ENCODE measurements at places on chromosomes 7 and 10. TPM values are rescaled to one million over a fixed set of nuclear protein-coding genes. Genes with fewer than 3 reads are reported as not detected.

DNA sequence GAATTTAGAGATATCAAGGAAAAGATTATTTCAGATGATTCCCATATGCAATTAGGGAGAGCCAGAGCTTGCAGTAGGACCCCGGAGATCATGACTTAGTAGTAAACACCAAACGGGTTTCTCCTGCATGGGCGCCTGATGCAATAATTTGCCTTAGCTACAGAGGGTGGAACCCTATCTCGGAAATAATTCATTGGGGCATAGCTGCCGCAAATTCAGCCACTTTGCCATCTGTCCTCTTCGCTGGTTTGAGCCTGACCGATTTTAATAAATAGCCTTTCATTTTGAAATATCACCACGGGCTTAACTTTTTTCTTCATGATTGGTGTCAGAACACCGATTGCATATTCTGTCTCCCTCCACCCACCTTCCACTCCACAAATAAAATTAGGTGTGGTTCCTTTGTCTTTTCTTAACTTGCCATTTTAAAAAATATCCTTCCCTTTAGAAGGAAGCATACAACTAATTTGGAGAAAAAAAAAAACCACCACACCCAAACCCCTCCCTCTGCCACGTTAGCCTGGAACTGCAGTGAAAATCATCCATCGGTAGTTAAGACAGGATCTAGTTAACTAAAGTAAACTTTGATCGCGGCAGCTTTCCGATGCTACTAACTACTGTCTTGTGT is 1.4 kb downstream of the GARS1 start:
- peak overlapping the region; percentile 72 for H3K4me3 ChIP-seq
- DNase-seq: peak; percentile 32
- peak overlapping the region; percentile 99 for H3K27ac ChIP-seq
- H3K36me3 ChIP-seq: peaks cover 28% of the 10 kb centered on the region
- H3K27me3 ChIP-seq: no peaks in the 10 kb centered on the region

GRCh38 chr7:101124376-101125056 is 2.4 kb upstream of the SERPINE1 start:
- H3K27me3 ChIP-seq: no peaks in the 10 kb centered on the region
- peak overlapping the region; percentile 98 for H3K27ac ChIP-seq
- peaks cover 68% of the 10 kb centered on the region for H3K4me1 ChIP-seq

DNA sequence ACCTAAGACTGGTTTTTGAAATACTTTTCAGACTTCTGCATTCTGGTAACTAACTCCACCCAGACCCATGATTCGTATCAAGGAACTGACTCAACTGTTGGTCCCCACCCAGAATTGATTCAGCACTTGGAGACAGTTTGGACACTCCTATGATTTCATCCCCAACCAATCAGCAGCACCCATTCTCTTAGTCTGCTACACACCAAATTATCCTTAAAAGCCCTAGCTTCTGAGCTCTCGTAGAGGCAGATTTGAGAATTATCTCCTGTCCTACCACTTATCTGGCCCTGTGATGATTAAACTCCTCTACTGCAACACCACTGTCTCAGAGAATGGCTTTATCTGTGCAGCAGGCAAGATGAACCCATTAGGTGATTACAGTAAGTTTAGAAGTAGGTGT is 7.7 kb upstream of the GSTO1 start:
- DNase-seq: no peak
- H3K27me3 ChIP-seq: no peaks in the 10 kb centered on the region
- no peaks in the 10 kb centered on the region for H3K36me3 ChIP-seq
- H3K4me3 ChIP-seq: no peak overlapping the region
- no peaks in the 10 kb centered on the region for H3K4me1 ChIP-seq

DNA sequence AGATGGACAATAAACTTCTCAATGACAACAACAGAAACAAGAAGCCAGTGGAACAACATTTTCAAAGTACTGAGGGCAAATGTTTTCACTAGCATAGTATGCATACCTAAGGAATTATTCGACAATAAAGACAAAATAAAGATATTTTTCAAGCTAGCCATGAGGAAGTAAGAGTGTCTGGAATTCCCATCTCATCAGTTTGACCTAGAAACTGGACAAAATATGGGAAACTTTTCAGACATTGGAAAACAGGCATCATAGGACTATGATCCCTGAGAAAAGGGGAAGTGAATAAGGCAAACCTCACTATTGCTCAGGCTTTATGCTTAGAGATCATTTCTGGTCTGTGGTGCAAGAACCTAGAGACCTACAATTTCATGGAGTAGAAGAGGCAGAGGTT is 86.3 kb downstream of the OAT start:
- H3K4me3 ChIP-seq: no peak overlapping the region
- H3K36me3 ChIP-seq: no peaks in the 10 kb centered on the region
- H3K27me3 ChIP-seq: peaks cover 9% of the 10 kb centered on the region
- no peak for DNase-seq
- no peak overlapping the region for H3K27ac ChIP-seq
- no peaks in the 10 kb centered on the region for H3K4me1 ChIP-seq

Gene CPED1
- total RNA-seq: 0.39 TPM

DNA sequence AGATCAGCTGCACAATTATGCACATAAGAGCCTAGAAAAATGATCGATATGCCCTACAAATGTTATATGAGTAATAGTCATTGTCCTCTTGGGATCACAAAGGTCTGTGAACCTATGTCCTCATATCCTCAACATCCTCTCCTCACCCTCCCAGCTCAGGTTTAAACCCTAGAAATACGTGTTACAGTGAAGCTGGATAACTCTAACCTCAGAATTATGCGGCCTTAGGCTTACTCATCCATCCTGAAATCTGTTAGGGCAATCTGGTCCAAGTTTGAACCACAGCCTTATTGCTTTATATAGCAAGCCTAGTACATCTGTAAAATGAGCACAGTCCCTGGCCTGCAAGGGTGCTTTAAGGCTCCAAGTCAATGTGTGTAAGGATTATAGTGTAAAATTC is 84.2 kb upstream of the FRMD4A start:
- H3K4me3 ChIP-seq: no peak overlapping the region
- DNase-seq: no peak
- no peak overlapping the region for H3K27ac ChIP-seq

DNA sequence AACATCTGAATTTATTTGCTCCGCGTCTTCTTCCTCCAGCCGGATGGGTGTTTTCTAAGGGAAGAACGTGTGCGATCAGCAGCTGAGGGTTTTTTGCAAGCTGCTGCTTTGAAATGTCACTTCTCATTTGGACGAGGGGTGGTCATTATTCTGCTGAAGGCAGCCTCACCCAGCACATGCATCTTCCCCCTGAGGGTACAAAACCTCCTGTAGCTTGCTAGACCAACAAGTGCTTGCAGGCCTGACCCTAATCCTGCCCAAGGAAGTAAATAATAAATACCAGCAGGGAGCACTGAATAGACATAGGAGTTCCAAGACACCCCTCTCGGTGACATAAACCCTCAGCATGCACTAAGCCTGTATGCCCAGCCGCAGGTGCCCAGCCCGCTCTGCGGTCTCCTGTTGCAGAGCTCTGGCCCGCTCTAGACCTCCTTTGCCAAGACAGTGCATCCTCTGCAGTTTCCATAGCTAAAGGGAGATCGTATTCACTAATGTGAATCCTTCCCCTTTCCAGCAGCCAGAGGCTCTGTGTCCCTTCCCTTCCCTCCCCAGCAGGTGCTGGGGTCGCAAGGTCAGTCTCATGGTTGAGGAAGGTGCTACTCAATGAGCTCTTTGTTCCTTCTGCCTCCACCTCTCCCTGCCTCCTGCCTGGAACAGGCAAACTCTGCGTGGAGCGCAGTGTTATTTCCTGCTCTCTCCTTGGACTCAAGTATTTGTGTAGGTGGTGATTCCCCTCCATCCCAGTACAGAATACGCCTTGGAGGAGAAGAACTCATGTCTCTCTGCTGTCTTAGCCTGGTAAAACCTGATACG is 36.6 kb downstream of the SBDS start:
- no peak overlapping the region for H3K4me3 ChIP-seq
- H3K36me3 ChIP-seq: peaks cover 4% of the 10 kb centered on the region
- no peaks in the 10 kb centered on the region for H3K4me1 ChIP-seq
- no peaks in the 10 kb centered on the region for H3K27me3 ChIP-seq
- H3K27ac ChIP-seq: no peak overlapping the region

- H3K27ac ChIP-seq: no peak overlapping the region
- H3K4me1 ChIP-seq: no peaks in the 10 kb centered on the region
- DNase-seq: no peak
- H3K27me3 ChIP-seq: no peaks in the 10 kb centered on the region
- H3K36me3 ChIP-seq: no peaks in the 10 kb centered on the region
- H3K4me3 ChIP-seq: no peak overlapping the region
Observed at GRCh38 chr10:191703-192518, 56.7 kb downstream of the ZMYND11 start.

DNA sequence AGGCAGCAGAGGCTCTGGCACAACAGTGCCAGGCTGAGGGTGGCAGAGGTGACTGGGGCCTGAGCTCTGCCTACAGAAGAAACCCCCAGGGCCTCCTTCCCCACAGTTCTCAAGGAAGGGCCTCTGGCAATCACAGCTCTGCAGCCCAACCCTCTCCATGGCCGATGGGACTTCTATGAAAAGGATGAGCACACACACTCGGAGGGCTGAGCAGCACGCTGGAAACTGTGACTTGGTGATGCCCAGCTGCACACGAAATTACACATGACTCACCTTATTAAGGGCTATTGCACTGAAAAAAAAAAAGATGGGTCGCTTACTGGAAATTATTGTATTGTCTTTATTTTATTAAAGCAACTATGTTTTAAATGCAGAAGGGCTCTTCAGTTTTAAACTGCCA is 42.9 kb upstream of the LRRC18 start:
- H3K4me3 ChIP-seq: no peak overlapping the region
- H3K4me1 ChIP-seq: no peaks in the 10 kb centered on the region
- no peak for DNase-seq
- H3K27ac ChIP-seq: no peak overlapping the region
- H3K36me3 ChIP-seq: no peaks in the 10 kb centered on the region

DNA sequence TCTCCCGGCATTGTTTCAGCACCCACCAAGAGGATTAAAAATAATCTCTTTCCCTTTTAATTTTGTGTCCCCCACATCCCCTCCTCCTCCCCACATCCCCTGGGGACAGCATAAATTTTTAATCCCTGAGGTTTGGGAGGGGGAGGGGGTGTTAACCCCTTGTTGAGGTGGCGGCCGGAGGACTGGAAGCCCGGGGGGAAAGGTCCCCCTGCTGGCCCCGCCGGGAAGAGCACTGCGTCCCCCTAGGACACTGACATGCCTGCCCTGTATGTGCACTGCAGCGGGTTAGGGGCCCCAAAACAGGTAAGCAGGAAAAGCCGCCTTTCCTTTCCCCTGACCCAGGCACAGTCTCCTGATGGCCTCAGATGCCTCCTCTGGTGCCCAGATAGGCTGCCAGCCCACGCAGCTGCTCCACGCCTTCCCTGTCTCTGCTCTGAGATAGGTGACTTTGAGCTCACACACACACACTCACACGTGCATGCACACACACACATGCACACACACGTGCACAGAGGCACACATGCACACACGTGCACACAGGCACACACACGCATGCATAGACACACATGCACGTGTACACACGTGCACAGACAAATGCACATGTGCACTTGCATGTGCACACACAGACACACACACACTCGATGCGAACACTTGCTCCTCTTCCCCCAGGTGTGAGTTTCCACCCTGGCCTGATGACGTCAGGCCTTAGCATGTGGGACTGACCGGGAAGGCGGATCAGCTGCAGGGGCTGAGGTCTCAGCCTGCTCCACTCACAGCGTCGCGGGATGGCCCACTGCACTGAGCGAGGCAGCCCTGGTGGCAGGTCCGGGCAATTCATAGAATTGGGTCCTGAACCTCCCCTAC is 12.3 kb downstream of the CNPY1 start:
- H3K27ac ChIP-seq: no peak overlapping the region
- no peak overlapping the region for H3K4me3 ChIP-seq
- no peaks in the 10 kb centered on the region for H3K4me1 ChIP-seq
- no peaks in the 10 kb centered on the region for H3K36me3 ChIP-seq

Gene NODAL
- not detected for total RNA-seq

DNA sequence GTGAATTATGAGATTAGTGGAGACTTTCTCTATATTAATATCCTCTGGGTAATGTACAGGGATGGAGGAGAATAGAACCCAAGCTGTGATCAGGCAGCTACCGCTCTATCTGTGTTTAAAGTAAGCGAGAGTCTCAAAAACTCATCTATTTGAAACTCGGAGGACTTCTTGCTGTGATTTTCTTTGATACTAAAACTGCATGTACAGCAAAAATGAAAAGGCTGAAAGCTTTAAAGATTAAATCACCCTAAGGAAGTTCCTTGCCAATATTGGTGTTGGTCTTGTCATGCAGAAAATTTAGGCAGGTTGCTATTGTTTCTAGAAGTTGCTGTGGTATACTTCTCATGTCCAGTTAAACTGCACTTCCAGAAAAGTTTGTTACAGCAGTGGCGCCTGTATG is 110.8 kb downstream of the DNAH11 start:
- H3K27ac ChIP-seq: no peak overlapping the region
- no peaks in the 10 kb centered on the region for H3K36me3 ChIP-seq
- H3K4me3 ChIP-seq: no peak overlapping the region
- DNase-seq: no peak
- H3K4me1 ChIP-seq: no peaks in the 10 kb centered on the region
- no peaks in the 10 kb centered on the region for H3K27me3 ChIP-seq

DNA sequence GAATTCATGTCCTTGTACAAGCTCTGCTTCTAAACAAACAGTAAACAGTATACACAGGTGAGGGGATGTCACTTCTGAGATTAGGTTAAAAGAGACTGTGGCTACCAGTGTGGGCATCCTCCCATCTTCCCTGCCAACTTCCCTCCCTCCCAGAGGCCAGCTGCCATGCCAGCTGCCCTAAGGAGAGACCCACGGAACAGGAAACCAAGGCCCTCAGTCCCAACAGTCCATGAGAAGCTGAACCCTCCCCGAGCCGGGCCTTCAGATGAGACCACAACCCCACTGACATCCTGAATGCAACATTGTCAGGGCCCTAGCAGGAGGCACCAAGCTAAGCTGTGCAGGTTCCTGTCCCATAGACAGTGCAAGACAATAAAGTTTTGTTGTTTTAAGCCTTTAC is 106.1 kb downstream of the CTBP2 start:
- no peak overlapping the region for H3K27ac ChIP-seq
- H3K36me3 ChIP-seq: no peaks in the 10 kb centered on the region
- DNase-seq: no peak
- no peak overlapping the region for H3K4me3 ChIP-seq

DNA sequence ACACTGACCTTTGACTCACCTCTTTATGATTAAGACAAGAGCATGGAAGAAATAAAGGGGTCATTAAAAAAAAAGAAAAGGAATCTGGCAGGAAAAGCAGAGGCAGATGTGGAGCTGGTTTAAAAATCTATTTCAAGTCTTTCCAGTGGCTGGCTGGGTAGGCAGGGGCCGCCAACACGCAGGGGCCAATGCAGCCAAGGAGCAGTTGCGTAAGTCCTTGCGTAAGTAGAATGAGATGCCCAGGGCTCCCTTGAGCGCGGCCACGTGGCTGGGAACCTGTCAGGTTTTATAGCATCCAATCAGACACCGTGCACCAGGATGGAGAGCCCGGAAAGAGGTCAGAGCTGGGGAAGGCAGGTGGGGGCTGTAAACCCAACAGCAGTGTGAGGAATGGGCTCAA is 123.8 kb upstream of the INSYN2A start:
- no peak overlapping the region for H3K27ac ChIP-seq
- no peak overlapping the region for H3K4me3 ChIP-seq
- no peaks in the 10 kb centered on the region for H3K36me3 ChIP-seq
- H3K4me1 ChIP-seq: no peaks in the 10 kb centered on the region

Gene SORCS1
- not detected for total RNA-seq

Gene CARD11
- total RNA-seq: 0.82 TPM

- no peaks in the 10 kb centered on the region for H3K27me3 ChIP-seq
- no peak overlapping the region for H3K4me3 ChIP-seq
- H3K4me1 ChIP-seq: peaks cover 4% of the 10 kb centered on the region
- no peak for DNase-seq
Observed at GRCh38 chr7:1646391-1646790, 23.7 kb upstream of the ELFN1 start.

Gene CAMK1D
- total RNA-seq: 5.7 TPM

Data from Panc1 (cell line).